HT-29 (cell line): ENCODE measurements at places on chromosomes 1 and 21.

DNA sequence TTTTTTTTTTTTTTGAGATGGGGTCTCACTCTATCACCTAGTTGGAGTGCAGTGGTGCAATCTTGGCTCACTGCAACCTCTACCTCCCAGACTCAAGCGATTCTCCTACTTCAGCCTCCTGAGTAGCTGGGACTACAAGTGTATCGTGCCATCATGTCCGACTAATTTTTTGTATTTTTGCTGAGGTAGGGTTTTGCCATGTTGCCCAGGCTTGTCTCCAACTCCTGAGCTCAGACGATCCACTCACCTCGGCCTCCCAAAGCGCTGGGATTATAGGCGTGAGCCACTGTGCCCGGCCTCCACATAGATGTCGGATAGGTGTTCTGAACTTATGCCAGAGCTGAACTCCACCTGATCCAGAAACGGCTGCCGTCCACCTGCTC is 21.1 kb downstream of the PLEKHM2 start:
- no peak for DNase-seq

DNA sequence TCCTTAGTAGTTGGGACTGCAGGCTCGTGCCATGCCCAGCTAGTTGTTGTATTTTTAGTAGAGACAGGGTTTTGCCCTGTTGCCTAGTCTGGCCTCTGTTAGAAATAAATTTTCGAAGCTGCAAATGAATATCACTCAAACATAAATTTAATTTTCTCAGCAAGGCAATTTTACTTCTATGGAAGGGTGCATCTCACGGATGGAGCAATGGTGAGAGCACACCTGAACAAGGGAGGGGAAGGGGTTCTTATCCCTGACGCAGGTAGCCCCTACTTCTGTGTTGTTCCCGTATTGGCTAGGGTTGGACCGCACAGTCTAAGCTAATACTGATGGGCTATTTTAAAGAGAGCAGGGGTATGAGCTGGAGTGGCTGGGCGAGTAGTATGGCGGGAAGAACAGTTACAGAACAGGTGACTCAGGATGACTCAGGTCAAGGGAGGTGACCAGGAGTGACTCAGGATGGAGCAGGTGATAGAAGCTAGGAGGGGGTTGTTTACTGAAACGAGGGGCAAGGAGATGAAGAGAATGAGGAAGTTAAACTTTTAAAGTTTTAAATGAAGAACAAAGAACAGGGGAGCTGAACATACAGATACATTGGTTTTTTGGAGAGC is 7.5 kb downstream of the MDM4 start:
- DNase-seq = no peak

- no peak for DNase-seq
Observed at GRCh38 chr1:197937892-197938291, 20.7 kb downstream of the LHX9 start.

- no peak for DNase-seq
Observed at GRCh38 chr1:160707236-160708064, 4.2 kb downstream of the CD48 start.

DNA sequence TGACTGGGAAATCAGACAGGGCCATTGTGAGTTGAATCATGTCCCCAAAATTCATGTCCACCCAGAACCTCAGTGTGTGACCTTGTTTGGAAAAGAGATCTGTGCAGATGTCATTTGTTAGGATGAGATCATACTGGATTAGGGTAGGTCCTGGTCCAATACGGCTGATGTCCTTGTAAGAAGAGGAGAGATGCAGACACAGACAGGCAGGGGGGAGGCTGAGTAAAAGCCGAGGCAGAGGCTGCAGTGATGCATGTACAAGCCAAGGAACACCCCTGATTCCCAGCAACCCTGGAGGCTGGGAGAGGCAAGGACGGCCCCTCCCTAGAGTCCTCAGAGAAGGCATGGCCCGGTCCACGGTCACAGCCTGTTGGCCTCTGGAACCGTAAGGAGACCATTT is 15.9 kb upstream of the NPPB start:
- no peak for DNase-seq

DNA sequence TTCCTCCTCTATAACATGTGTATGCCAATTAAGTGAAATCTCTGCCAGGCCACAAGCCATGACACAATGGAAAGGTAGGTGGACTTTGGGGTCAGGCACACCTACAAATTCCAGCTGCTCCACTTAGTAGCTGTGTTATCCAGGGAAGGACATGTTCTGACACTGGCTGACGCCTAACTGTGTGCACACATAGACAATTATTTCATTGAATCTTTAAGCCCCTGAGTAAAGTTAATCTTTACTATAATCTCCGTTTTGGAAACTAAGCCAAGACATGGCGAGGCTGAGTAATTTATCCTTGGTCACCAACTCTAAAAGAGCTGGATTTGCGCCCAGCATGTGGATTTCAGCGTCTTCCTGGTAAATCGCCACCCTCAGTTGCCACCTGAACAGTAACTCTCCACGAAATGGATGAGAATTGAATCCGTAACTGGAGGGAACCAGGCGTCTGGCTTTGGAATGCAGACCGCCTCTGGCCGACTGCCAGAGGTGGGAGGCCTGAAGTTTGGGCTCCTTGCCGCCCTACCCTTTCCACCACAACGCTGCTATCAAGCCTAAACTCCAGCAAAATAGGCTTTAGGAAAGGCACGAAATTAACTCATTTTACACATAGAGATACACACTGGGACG is 888 bp upstream of the SNRPE start:
- DNase-seq = peak; percentile 80

DNA sequence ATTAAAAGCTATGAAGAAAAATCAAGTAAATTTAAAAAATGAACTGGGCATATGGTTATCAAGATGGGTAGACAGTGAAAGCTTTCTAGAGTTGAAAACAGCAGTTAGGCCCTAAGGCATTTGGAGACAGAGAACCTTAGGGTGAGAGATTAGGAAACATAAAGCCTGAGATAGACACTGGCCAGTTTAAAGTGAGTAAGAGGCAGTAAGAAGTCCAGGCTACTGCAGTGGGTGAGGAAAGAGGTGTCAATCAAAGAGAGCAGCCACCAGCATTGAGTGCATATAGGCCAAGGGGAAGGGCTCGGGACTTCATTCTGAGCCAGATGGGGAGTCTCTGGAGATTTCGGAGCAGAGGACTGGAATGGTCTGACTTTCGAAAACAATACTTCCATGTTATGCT is 1360.5 kb upstream of the ADGRL4 start:
- DNase-seq = no peak

DNA sequence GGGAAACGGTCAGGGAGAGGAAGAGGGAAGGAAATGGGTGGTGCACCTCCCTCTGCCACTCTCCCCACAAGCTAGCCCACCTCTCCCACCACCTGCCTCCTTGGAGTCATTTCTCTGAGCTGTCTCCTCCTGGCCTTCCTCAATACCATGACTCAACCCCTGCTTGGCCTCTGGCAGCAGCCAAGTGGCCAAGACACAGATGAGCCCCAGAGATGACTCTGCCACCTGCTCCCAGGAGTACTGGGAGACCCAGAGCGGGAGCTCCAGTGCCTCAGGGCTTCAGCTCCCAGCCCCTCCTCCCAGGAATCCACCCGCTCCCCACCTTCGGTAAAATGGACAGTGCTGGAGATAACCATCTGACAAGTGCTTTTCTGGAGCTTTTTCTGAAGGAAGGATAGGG is 2.6 kb downstream of the S100A16 start:
- DNase-seq = no peak

- no peak for DNase-seq
Observed at GRCh38 chr1:79040424-79041082, 34.0 kb upstream of the ADGRL4 start.

DNA sequence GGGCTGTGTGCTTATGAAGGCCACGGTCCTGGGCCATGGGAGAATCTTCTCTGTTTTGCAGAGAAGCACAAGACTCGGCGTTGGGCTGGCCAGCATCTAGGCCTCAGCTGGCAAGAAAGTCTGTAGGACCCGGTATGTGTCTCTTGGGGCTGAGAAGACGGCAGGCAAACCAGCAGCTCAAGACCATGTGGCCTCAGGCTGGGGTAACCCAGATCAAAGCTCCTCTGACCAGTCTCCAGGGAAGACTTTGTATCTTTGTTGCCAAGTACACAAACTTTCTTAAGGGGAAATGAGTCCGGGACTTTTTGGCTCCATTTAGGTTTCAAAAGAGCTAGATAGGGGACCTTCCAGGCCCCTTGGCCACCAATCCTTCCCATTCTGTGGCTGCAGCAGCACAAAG is 60.1 kb downstream of the PTP4A2 start:
- DNase-seq = no peak

DNA sequence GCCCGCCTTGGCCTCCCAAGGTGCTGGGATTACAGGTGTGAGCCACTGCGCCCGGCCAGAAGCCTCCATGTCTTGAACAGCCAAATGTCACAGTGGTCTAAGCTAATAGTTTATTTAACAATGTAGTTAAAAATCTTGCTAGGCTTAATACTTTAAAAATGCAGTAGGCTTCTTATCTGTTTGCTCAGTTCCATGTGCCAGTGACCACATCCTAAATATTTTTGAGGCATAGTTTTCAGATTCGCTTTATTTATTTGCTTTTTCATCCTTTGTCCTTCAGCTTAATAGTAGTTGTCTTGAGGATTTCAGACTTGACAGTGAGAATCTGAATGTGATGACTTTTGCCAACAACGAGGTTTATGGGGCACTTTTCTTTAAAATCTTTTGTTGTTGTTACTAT is 59.9 kb upstream of the PRRX1 start:
- DNase-seq = no peak

- DNase-seq = no peak
Observed at GRCh38 chr1:22854688-22855565, 117.7 kb downstream of the LACTBL1 start.

- no peak for DNase-seq
Observed at GRCh38 chr1:237065903-237066302, 23.9 kb downstream of the RYR2 start.

- no peak for DNase-seq
Observed at GRCh38 chr1:174942547-174943255, 57.0 kb upstream of the CACYBP start.

- no peak for DNase-seq
Observed at GRCh38 chr1:205211839-205212536, 486 bp upstream of the DSTYK start.

DNA sequence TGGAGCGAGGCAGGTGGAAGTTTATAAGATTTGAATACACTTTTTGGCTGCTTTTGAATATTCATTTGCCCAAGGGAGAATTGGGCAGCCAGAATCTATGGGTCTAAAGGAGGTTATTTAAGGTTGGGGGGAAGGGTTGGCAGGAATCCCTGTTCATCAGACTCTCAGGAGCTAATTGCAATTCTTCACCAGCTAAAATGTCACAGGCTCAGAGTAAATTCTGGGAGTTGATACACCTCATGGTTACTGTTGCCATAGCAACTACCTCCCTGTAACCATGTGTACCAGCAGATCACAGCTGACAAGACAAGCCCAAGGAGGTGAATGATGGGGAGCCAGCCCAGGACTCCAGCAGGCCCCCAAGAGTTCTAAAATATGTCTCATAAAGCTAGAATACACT is 75.5 kb downstream of the CAMK2N1 start:
- DNase-seq = no peak

DNA sequence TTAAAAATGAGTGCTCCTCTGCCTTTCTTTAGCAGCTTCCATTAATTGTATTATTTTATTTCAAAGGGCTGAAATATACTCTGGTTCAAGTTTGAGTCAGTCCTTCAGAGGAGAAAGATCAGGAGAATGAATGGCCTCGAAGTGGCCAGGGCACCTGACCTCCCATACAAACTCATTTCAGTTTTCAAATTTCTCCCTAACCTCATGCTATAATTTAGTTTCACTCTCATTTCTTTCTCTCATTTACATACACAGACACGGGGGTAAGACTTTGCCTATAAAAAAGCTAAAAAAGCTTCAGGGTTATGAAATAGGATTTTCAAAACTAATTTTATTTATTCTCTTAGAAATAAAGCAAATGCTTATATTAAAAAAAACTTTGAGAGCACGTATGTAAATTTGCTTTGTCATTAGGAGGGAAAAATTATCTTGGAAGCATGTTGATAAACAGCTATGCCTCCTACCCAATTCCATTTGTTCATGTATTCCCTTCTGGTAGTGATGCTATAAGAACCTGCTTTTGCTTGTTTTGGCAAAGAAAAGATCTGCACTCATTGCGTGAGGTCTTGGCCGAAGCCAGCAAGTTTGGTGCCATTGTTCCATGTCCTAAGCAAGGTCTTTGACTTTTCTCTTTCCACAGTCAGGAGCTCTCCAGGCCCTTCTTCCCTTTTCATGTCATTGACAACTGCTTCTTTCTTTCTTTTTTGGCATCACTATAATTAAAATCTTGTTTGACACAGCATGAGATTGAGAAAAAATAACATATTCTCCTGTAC is 80.4 kb upstream of the LRRC53 start:
- no peak for DNase-seq

GRCh38 chr1:35886577-35887431 is 3.8 kb downstream of the AGO1 start:
- DNase-seq = no peak

- DNase-seq = no peak
Observed at GRCh38 chr1:231618609-231619256, 7.9 kb upstream of the DISC1 start.

GRCh38 chr1:223358826-223359225 is 5.2 kb downstream of the SUSD4 start:
- DNase-seq = no peak

DNA sequence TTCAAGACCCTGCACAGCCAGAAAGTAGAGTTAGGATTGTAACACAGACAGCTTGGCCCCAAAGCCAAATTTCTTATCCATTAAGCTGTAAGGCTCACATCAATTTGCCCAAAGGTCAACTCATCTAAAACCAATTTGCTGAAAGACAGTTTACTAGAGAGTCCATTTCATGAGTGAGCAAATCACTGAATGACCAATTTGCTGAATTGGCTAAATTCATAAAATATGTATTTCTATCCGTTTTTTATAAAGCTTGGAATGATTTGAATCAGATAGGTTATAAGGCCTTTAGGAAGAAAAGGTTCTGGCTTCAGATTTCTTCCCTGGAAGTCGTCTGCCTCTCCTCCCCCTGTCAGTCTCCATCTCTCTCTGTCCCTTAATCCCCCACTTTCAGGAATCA is 168.1 kb downstream of the FCRL5 start:
- DNase-seq = no peak

- no peak for DNase-seq
Observed at GRCh38 chr1:93537924-93538323, 90.0 kb downstream of the FNBP1L start.

- no peak for DNase-seq
Observed at GRCh38 chr1:89607156-89607555, 25.8 kb upstream of the LRRC8C start.

GRCh38 chr1:226572325-226572726 is 23.8 kb downstream of the STUM start:
- no peak for DNase-seq

GRCh38 chr1:203038217-203038741 is 12.0 kb downstream of the PPFIA4 start:
- peak; percentile 36 for DNase-seq

- DNase-seq = no peak
Observed at GRCh38 chr1:225476100-225476511, 48.3 kb upstream of the LBR start.

GRCh38 chr1:63739452-63739851 is 34.4 kb upstream of the ROR1 start:
- DNase-seq = no peak

DNA sequence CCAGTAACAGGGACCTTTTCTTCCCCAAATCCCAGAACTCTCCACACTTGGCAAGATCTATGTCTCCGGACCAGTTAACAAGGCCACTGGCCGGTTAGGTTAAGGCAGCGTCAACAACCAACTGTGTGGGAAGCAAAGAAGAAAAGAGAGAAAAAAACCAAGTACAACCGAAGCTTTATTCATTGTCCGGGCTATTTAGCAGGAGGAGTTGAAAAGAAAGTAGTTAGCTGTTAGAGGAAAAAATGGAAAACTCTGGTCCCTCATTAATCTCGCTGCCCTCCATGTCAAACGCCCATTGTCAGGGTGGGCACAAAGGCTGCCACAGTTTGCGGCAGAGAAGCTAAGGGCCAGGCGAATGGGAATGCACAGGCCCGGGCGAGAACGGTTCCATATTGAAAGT is 49.3 kb upstream of the GRIK3 start:
- DNase-seq = no peak
